ENCODE measurements at places on chromosomes 4 and X.

- DNase-seq = no peak
Measured at GRCh38 chr4:104896660-104897645, 249.7 kb upstream of the TET2 start.

DNA sequence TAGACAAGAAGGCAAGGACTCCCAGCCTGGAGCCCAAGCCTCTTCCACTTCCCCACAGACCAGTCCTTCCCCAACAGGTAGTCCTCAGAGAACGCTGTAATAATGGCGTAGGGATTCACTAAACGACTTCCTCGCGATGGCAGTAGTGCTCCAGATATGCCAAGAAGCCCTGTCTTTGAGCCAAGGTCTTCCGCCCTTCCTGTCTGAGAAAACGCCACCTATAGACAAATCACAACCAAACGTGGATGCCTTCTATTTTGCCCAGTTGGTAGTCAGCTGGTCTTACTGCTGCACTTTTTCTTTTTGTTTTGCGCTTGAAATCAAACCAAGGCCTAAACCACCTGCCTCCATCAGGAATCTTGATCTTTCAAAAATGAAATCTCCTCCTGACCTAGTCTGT is 203.3 kb downstream of the OR13H1 start:
- peak; percentile 48 for DNase-seq

DNA sequence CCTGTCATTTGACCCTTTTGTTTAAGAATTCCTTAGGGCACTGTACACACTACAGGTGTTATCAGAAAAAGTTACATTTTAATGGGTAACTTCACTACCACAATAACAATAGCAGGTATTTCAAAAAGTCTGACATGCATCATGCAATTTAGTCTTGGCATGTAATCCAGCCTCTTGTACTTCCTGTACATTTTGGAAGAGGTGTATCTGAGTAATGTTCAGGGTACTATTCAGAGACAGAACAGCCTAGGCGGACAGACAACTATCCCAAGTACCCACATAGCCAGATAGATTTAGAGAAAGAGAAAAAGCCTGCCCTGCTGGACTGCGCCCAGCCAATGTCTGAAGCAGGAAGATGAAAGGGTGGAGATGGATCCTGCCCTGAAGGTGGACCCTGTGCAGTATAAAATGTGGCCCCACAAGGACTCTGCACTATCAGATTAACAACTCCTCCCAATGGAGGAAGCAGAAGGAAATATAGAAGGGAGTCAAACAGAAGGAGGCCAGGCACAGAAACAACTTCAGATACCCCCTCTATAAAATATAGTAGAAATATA is 8.5 kb downstream of the UGT2B7 start:
- no peak for DNase-seq

- DNase-seq = no peak
Measured at GRCh38 chrX:19152762-19153161, 30.5 kb upstream of the ADGRG2 start.

DNA sequence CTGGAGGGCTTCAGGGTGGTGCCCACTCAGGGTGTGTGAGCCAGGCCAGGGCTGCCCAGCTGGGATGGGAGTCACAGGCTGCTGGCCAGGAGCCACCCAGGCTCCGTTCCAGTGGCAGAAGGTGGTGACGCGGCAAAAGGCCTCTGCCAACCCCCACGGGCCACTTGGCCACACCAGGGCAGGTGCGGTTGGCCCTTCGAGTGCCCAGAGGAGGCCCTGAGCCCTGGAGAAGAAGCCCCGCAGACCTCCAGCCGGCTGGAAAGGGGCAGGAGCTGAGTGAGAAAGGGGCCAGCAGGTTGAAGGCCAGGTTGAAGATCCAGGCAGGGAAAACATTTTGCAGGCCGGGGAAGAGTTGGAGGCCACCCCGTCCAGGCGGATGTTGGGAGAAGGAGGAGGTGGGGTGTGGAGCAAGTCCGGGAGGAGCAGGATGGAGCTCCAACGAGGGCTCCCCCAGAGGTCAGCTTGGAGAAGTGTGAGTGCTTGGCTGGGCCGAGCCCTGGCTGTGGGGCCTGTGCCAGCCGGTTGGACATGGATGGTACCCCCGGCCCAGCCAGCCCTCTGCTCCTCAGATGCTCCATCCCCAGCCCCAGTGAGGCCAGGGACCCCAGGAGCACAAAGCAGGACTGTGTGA is 2.8 kb upstream of the CPLX1 start:
- DNase-seq = no peak

DNA sequence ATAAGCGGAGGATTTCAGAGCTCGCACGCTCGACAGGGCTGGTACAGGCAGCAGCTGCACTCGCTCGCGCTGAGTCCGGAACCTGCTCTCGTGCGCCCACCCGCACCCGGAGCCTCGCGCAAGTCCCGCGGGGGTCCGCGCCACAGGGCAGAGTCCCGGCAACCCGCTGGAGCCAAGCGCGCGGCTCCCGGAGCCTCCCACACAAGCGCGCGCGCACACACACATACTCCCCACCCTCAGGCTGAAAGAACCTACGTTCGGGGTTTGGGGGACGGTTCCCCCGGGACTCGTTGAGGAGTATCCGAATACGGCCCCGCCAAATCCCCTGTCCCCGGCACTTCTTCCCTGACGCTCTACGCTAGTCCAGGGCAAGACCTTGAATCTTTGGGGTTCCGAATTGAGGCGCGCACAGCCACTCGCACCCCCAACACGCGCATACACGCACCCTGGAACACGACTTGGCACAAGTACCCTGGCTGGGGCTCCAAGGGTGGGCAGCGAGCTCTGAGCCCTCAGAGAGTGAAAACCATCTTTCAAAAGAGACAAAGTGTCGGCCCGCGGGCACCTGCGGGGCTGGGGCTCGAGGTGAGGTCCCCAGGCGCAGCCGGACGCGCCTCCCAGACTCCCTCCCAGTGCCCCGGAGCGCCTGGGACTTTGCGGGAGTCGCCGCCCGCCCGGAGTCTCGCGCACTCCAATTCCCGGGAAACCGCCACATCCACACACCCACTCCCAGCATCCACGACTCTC is 952 bp downstream of the ANOS1 start:
- DNase-seq = no peak

DNA sequence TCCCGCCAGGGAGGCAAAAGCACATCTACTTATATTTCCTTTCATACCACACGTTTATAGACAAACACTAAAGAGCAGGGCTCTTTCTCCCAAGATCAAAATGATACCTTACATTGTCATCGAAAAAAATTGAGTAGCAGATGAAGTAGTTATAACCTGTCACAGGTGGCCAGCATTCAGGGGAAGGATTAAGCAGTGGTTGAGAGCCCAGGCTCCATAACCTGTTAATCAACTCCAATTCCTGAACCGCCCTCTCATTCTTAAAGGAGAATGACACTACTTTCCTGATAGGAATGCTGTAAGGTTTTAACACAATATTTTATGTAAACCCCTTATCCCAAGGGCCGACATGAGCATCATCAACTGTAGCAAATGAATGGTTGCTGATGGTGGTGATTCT is 268.9 kb upstream of the KCNIP4 start:
- DNase-seq = no peak

DNA sequence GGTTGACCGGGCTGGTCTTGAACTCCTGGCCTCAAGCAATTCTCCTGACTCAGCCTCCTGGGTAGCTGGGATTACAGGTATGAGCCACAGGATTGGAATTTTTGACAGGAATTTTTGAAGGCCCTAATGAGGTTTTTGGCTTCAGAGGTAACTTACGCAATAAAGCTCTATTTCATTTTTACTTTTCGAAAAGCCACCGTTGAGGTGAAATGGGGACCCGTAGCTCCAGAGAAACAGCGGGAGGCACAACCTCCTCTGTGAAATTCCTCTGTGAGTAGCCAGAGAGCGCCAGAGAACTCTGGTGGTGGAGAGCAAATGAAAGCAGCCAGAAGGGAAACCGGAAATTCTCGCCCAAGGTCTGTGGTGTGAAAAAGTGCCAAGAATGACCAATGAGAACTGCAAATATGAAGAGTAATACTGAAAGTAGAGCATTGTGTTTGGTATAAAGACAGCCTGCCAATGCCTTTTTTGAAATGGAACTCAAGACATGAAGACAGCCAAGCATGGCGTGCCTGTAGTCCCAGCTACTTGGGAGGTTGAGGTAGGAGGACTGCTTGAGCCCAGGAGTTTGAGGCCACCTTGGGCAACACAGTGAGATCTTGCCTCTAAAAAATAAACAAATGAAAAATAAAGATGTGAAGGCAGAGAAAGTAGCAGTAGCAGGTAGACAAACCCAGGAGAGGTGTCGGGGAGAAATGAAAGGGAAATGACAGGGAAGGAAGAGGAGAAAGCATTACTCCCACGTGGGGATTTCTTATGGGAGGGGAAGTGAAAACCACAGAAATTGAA is 33.0 kb upstream of the TMEM131L start:
- DNase-seq = peak; percentile 31

DNA sequence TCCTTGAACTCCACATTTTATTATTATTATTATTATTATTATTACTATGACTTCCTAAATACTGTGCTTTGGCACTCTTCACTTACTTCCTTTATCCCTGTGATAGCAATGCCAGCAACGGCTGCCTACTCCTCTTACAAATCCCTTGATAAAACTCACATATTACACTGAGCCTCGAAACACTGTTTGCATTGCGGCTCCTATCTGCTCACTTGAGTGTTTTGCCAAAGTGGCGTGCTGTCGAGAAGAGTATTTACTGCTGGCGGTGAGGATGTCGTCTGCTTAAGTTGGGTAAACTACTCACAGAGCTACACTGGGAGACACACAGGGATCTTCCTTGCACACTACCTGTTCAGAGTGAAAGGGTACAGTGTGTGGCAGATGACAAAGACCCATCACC is 143.4 kb upstream of the VCX3A start:
- no peak for DNase-seq

DNA sequence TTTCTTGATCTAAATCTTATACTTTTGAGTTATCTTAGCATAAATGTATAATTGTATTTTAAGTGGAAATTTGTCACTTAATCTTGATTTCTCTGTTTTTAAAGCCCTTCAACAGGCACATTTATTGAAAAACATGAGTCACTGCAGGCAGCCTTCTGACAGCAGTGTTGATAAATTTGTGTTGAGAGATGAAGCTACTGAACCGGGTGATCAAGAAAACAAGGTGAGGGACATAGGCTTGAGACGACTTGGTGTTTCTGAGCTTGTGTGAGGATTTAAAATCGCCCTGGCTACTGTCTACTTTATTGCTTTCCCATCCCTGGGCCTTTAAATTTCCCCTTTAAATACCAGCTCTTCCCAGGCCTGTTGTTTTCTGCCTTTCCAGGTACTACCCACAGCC is 55.7 kb downstream of the HTT start:
- no peak for DNase-seq

DNA sequence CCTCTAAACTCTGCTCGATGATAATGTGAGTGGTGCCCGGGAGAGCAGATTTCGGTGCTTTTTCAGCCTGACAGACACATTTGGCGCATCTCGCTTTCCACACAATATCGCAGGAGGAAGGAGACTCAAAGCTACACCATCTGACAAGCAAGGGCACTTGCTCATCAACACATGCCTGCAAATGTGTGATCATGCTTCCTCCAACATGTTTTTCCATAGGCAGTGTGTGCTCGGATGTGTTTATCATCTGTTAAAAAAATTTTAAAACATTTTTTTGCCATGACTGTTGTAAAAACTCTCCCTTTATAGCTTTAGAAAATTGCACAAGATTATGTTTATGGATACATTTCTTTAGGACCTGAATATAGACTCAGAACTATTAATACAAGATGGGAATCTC is 170.3 kb upstream of the PUDP start:
- DNase-seq = no peak

DNA sequence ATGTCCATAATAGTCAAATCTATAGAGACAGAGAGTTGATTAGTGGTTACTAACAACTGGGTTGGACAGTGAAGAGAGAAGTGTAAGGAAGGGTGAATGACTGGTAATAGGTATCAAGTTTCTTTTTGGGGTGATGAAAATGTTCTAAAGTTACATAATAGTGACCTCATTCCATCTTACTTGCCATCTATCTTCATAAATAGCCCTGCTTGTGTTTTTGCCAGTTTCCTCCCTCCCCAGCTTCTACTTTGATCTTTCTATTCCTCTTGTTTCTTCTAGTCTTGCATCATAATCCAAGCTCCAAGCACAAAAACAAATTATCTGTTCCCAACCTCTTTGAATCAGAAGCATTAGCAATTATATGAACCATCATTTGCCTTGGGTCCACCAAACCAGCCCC is 40.2 kb upstream of the TET2 start:
- DNase-seq = no peak

DNA sequence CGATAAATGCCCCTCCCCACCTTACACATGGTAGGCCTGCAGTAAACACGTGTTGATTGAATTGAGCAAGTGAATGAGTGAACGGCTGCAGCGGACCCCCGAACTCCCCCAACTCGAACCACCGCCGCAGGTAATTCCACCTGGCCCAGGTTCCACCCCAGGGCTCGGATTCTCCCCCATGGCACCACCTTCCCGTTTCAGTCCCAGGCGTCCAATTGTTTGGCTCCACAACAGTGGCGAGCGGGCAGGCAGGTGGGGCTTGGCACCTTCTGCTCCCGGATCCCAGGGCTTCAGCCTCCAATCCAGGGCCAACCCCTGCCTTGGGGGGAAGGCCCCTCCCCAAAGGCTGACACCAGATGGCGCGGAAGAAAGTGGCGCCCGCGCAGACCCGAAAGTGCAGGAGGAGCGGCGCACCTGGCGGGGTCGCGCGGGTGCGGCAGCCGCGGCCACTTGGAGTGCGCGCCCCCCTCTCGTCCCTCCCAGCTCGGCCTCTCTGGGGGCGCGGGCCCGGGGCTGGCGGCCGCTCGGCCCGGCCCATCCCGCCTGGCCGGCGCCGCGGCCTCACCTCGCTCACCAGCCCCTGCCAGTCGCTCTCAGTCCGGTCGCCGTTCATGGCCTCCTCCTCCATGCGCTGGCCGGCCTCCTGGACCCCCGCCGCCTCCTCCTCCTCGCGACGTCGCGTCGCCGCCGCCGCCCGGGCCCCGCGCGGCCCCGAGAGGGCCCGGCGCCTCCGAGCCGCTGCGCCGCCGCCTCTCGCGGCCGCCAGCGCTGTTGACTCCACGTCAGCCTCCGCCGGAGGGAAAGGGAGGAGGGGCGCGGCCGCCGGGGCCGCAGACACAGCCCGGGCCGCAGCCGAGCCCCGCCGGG is at the start of gene CCDC149:
Gene CCDC149, minus strand, starts transcription at position 791 of the 867 bp plus-strand sequence. Its CDS starts 178 bp downstream, at position 613.
- no peak for DNase-seq

- DNase-seq = no peak
Measured at GRCh38 chr4:2798399-2799223, 5.7 kb downstream of the SH3BP2 start.

GRCh38 chrX:152925835-152926234 is 28.0 kb downstream of the ZNF185 start:
- DNase-seq = no peak

DNA sequence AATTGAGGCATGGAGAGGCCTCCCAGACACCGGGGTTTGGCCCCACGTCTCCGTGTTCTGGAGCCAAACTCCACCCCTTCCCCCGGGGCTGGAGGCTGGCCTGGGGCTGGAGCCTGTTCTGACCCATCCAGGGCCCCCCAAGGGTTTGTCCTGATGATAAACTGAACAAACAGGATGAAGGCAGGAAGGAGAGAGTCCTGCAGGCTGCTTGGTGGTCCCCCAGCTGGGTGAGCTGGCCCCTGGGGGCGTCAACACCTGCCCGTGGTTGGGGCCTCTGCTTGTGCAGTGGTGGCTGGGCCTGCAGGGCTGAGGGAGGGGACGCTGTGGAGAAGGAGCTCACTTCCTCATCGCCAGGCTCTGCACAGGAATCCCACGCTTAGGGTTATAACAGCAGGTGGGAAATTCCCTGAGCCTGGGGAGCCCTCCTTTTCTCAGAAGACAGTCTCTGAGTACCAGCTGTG is 2.3 kb downstream of the SH3TC1 start:
- DNase-seq = peak; percentile 15
